ENCODE measurements at places on chromosomes 7 and 10.
A peak's percentile ranks its signal among the peaks of the same experiment; 100 is the strongest.

DNA sequence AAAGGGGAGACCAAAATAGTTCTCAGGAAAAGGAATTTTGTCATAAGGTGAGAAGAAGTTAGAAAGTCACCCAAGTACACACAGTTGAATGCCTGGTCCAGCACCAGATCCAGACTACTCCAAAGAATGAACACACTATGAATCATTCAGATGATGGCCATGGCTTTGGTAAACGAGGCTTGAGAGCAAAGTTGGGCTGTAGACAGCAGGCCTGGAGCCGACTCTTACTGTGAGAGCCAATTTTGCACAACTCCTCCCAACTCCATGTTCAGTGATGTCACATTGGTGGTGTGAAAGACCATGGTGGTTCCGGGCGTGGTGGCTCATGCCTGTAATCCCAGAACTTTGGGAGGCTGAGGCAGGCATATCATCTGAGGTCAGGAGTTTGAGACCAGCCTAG is 131.6 kb downstream of the PKD1L1 start:
- H3K36me3 ChIP-seq, result no peaks in the 10 kb centered on the region
- no peak for DNase-seq
- no peak overlapping the region for H3K27ac ChIP-seq
- H3K4me1 ChIP-seq, result peaks cover 2% of the 10 kb centered on the region

DNA sequence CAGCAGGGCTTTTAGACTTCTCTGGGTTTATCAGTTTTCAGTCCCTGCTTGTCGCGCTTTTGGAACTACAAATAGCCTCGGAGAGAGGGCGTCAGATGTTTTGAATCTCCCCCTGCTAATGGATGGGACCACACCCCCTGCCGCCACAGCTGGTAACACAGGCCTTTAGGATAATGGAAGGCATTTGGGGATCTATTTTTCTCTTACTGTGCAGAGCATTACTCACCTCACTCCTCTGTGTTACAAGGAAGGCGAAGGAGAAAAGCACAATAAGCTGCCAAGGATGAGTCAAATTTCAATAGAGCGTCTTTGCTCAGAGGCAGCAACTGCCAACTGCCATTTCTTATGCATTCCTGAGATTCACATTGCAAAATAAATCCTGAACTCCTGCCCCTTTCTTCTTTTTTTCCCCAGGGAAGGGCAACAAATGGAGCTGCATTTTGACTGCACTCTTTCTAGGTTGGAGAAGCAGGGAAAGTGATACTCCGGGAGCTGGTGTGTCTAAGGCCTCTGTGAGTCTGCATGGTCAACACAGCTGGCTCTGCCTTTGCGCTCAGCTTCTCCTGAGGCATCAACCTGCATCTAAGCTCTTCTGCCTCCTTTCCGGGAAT is 31.5 kb upstream of the SMNDC1 start:
- H3K27ac ChIP-seq, result peak overlapping the region; percentile 7
- peaks cover 6% of the 10 kb centered on the region for H3K4me1 ChIP-seq
- no peaks in the 10 kb centered on the region for H3K36me3 ChIP-seq

DNA sequence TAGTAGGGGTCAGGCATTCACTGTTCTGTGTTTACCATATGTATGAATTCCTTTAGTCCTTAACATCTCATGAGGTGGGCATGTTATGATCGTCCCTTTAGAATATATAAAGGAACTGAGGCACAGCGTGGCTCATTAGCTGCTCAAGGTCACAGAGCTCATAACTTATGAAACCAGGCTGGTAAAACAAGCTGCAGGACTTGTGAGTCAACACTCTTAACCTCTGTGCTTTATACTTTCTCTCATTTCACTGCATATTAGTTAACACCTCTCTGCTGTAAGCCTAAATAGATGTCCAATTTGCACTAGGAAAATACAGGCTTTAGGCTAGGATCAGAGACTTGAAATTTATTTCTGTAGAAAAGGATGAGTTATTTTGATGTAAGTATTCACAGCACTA is 180.3 kb upstream of the HDAC9 start:
- H3K27me3 ChIP-seq, result no peaks in the 10 kb centered on the region
- no peaks in the 10 kb centered on the region for H3K36me3 ChIP-seq
- no peak for DNase-seq
- H3K27ac ChIP-seq, result no peak overlapping the region
- H3K4me3 ChIP-seq, result no peak overlapping the region

DNA sequence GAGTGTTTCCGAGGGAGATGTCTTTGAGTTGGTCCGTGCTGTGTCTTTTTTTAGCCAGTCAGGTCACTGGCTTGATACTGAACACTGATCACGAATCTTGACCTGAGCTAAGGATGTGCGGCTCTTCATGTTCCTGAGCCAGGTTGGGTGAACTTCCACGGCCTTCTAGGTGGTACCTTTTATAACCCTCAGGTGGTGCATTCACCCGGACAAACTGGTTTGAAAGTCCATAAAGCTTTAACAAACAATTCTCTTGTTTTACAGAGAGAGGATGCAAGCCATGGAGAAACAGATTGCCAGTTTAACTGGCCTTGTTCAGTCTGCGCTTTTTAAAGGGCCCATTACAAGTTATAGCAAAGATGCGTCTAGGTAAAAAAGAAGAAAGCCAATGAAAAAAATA is 229.5 kb downstream of the ARHGAP21 start:
- no peak overlapping the region for H3K4me3 ChIP-seq
- H3K36me3 ChIP-seq, result no peaks in the 10 kb centered on the region
- no peaks in the 10 kb centered on the region for H3K4me1 ChIP-seq
- no peak overlapping the region for H3K27ac ChIP-seq
- H3K27me3 ChIP-seq, result no peaks in the 10 kb centered on the region
- no peak for DNase-seq
